ENCODE measurements at places on chromosomes 6 and 20.

- no peak for DNase-seq
These were observed 96.6 kb upstream of the FKBP1C start for GRCh38 chr6:63114610-63115211.

GRCh38 chr20:57289391-57290177 is 23.1 kb upstream of the BMP7 start:
- no peak for DNase-seq

GRCh38 chr6:87182321-87182720 is 27.0 kb downstream of the ZNF292 start:
- DNase-seq, result no peak

DNA sequence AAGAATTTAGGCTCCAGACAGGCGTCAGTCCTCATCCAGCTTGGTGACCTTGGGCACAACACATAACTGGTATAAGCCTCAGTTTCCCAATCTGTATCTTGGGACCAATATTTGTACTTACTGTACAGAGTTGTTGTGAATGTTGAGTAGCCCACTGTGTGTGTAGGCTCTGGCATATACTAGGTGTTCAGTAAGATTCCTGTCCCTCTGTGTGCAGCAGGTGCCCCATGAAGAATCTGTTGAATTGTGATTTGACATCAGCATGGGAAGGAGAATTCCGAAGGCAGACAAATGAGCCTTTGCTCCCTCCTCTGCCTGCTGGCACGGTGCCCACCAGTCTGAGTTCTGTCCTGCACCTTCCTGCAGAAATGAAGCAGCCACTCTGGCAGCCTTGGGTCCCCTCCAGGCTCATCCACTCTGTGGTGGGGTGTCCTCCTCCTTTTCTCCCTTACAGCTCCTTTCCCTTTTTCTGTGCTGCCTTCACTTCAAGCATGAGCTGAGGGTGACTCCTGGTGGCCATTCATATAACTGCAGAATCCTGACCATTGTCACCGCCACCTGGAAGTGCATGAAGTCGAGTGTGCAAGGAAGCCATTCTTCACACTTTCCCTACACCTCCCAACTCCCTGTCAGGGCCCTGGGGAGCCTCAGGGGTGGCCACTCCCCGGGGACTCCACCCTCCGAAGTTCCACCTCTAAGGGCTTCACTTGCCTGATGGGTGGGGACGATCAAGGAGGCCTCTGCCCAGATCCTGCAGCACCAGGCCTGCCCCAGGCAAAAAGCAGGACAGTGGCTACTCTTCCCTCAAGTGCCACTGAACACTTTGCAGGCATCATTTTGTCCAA is 48.2 kb downstream of the MRPL14 start:
- DNase-seq, result peak; percentile 54

GRCh38 chr6:141244366-141244765 is 888.4 kb upstream of the GJE1 start:
- no peak for DNase-seq

- DNase-seq, result no peak
These were observed 323.7 kb downstream of the THBS2 start for GRCh38 chr6:168929871-168930450.

- DNase-seq, result no peak
These were observed 94.0 kb downstream of the SGK1 start for GRCh38 chr6:134223796-134224420.

DNA sequence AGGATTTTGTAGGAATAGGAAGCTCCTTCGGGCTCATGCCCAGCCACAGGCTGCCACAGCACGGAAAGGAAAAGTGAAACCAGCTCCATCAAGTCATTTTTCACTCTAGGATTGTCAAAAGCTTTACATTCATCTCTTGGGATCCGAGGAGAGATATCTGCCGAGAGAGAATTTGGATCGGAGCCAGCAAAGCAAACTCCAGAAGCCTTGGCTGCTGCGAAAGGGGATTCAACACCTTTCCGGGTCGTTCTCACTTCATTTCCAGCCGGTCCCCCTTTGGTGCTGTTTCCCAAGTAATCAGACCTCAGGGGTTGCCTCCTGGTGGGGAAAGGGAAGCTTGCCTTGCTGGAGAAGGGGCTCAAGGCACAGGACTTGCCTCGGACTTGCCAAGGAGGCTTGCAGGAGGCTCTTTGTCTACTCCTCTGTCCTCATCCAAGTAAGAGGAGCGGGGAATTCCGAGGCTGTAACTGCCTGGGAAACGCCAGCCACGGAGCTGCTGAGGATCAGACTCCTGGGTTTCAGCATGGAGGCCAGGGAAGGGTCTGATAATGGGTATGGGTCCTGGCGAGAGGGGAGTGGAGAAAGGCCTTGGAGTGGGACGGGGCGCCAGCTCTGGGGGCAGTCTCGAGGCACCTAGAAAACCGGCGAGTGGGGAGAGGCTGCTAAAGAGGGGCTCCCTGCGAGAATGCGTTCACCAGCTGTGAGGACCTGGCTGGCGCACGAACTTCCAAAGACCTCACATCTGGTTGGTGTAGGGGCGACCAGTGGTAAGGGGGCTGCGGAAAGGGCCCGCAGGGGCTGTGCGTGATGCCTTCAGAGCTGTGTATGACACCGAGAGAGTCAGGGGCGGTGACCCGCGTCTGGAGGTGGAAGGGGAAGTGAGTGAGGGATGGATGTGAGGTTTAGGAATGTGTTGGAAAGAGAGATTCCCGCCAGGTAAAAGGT is 702 bp downstream of the ETV7 start:
- no peak for DNase-seq

DNA sequence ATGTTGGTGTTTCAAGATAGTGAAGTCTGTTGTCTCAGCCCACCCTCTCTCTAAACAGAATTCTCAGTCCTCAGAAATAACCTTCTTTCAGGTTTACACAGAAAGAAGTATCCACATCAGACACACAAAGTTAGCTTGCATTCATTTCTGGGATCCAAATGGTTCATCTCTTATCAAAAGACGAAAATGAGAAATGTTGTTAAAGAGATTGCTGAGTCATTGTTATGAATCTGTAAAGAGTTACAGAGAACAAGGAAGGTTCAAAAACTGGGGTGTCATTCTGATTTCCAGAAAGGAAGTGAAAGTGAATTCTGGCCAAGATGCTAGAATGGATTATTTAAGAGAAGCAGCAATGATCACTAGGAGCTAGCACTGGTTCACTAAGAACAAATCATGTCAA is 90.5 kb upstream of the ATXN1 start:
- DNase-seq, result no peak

DNA sequence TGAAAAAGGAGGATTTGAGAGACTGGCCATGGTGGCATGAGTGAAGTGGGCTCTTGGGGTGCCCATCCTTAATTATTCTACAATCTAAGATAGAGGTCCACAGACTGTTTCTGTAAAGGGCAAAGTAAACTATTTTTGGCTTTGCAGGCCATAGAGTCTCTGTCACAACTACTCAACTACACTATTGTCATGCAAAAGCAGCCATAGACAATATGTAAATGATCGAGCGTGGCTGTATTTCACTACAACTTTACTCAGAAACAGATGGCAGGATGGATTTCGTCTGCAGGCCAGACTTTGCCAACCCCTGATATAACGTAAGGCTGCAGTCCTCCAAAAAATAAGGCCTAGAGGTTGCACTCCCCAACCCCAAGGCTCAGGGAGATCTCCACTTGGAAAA is 58.2 kb upstream of the NAA20 start:
- DNase-seq, result no peak

DNA sequence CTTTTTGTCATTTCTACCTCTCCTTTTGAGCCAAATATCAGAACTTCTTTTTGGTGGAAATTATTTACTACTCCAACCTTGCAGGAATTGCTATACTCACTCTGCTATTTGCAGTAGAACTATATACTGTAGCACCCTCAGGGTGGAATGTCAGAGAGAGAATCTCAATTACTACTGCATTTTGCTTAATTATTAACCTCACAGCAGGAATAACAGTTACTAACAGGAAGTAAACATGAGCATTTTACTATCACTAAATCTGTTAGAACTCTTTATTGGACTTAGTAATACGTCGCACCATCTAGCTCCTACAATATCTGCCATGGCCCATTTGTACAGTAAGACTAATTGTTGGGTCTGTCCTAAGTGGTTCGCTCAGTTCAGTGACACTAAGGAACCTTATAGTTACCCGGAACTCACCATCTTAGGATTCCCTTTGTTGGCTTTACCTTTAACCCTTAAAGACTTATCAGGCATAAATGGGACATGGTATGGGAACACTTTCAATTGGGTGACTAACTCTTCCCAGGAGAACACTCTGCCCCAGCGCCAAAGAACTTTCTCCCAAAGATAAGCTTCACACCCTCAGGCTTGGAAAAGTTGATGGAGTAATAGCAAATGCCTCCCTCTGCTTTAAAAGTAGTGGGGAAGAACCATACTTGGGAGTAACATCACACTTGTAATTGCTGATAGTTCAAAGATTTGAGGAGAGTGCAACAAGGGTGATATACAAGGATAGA is 38.8 kb downstream of the PLN start:
- DNase-seq, result no peak

DNA sequence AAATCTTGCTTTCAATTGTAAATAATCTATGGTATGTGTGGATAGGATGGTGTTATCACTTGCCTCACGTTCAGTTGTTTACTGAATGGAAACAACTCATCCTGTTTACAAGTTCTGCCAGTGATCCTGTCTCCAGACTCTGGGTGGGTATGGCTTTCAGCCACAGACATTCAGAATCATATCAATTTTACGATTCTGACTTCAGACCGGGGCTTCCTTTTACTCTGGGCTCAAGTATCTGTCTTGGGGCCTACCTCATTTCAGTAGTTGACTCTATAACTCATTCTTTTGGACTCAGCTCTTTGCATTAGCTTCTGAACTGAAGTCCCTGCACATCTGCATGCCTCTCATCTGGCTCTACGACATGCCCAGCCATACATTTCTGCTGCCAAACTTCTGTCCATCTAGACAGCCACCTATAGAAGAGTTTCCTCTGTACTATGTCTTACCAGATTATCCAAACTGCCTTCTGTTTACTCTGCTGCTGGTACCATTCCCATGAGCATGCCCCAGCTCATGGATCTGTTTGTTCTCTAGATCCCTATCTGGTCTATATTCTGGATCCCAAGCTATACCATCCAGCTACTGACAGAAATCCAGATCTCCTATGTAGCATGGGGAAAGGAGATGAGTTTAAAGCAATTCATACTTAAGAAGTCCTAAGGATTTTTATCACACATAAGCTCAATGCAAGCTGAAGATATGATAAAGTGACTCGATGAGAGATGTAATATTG is 34.3 kb downstream of the FYN start:
- no peak for DNase-seq

GRCh38 chr6:63792736-63793464 is 157.3 kb downstream of the PHF3 start:
- DNase-seq, result no peak

DNA sequence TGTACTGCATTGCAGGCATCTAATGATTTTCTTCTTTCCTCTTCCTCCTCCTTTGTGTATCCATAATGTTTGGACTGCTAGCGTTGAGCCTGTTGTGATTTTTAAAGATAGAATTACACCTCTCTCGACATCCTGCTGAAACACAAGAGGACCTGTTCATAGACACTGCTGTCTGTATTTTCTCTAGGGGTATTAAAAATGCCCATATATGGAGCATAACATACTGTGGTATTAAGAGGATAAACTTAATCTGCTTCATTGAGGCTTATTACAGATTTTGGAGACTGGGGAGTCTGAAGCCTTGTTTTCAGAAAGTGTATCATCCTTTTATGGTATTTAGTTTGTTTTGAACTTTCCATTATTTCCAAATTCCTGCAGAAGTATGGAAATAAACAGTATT is 414.3 kb downstream of the CDKAL1 start:
- DNase-seq, result no peak

DNA sequence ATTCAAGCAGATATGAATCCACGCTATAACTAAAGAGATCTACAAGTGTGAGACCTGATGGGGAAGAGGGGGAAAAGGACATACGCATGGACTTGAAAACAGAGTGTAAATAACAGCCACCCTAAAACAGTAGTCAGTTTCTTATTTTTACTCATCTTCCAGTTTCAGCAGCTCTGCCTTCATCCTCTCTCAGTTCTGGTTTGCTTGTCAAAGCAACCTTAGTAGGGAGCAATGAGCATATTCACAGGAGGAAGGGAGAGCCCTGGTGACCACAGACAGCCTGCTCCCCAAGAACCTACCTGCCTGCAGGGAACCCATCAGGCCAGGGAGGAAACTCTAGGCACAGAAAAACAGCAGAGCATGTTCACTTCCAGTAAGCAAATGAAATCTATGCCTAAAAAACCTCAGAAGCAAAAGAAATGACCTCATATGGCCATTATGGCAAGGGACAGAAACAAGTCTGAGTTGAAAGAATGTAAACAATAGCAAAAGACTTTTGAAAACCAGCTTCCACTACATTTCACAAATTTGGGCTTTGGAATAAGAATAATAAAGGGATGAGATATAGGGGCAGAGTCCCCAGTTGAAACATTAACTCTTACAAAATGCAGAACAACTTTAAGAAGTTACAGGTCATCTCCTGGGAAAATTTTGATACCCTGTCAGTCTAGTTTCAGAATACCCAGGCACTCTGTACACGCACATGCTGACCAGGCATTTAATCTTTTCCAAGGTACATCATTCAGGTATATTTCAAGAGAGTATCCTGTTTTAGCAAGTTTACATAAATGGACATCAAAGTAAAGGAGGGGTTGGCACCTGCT is 120.8 kb upstream of the BCLAF1 start:
- DNase-seq, result no peak

GRCh38 chr6:104699593-104700329 is 160.0 kb downstream of the HACE1 start:
- DNase-seq, result no peak

DNA sequence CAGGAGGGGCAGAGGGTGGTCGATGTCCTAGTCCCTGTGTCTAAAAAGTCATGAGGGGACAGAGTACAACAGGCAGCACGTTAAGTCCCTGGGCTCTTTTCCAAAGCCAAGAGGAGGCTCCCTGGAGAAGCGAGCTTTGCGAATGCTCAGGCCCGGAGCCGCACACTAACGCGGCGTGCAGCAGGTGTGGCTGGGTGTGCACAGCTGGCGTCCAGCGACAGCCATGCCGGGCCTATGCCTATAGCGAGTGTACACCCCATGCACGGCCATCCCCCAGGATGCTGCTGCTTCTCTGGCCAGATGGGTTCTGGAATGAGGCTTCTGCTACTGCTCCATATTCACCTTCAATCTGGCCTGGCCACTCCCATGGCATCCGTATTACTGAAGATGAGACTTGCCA is 131.3 kb downstream of the PRND start:
- DNase-seq, result no peak

Data from stimulated activated CD4-positive, alpha-beta T cell treated with anti-CD3 and anti-CD28 coated beads, Interleukin-15, amount 100 ng/mL, for 48 hours (primary cell).